ENCODE measurements at places on chromosomes 4 and X.

DNA sequence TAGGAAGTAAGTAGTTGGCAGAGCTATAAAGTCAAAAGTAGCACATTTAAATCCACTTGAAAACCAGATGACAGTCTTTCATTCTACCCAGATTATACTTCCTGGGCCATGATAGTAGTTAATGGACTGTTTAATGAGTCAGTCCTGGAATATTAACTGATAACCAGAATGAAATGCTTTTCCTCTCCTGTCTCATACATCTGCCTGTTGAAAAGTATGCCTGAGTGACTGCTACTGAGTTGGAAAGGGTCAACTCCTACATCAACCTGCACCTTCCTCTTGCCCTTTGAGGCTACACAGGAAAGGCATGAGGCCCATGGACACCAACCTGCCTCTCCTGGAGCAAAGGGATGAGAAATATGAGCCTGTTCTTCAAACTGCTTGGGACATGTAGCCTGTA is 36.0 kb upstream of the COX7B2 start:
- no peak for DNase-seq

- DNase-seq: no peak
These were observed 49.5 kb downstream of the GPR50 start for GRCh38 chrX:151225843-151226242.

DNA sequence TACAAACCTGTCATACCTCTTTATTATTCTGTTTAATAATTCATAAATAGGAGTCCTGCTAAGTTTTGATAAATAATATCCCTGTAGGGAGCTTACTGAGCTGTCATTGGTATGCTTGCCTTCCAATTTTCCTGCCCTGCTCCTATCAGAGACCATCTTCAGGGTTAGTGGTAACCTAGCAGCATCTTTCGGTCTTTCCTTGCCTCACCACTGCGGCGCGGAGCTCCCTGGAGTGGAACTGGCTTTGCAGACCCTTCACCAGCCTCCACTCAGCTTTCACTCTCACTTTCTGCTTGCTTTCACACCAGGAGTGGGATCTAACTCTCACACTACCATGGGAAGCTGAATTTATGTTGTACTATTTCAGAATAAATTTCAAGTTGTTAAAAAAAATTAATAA is 481.7 kb upstream of the ATOH1 start:
- DNase-seq: no peak

- no peak for DNase-seq
These were observed 2.7 kb downstream of the DOCK11 start for GRCh38 chrX:118498351-118498750.

GRCh38 chr4:7138223-7139166 is 53.8 kb upstream of the SORCS2 start:
- no peak for DNase-seq

DNA sequence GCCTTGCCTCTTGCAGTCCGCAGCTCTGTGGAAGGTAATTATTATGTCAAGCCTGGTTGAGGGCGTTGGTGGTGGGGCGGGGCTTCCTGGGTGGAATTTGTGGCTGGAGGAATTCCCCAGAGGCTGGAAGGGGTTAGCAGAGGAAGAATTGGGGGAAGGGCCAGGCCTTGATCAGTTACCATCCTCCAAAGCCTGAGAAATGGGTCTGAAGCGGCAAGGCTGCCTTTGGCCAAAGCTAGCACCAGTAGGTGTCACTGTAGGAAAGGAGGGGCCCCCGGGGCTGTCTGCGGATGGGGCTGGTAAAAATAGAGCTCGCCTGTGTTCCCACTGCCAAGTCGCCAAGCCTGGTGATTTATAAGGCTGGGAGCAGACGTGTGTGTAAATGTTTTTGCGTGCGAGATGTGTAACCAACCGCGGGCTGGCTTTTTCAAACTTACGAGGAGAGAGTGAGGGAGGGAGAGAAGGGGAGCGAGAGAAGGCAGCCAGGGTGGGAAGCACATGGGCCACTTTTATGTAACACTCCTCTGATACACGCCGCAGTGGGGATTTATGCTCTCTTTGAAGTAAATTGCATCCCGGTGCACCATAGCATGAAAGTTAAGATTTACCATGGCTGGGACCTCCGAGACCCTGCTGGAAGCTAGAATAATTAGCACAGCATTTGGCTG is 367.0 kb downstream of the BCOR start:
- no peak for DNase-seq

DNA sequence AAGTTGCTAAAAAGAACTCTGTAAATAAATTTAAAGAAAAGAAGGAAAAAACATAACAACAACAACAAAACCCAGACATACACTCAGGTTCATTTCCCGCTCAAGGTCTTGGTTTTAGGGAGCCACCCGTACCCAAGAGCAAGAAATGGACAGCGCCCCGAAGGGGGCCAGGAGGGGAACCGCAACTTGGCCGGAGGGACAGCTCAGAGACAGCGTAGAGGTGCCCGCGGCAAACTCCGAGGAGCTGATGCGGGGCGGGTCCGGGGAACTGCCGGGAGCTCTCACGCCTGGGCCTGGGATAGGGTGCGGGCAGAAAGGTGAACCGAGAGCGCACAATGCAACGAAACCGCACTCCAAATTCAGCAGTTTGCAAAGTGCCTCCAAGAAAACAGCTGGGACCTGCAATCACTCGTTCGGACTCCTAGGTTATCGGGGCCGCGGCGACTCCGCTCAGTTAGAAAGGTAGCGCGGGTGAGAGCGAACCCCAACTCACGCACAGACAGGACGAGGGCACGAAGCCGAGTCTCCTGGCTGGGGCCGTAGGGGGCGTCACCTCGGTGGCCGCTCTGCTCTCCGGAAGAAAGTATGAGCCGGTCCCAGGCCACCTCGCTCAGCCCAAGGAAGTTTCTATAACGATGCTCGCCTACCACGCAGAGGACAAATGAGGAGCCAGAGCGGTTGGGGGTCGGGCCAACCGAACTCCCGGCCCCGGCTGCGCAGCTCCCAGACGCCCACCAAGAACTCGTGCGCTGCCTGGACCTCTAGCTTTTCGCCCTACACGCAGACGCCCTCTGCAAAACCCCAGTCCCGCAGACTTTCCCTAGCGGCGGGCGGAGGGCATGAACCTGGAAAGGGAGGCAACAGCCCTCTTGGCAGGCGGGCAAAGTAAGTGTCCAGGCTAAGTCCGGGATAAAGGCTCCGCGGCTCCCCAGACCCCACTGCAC is 1.4 kb downstream of the NDNF start:
- DNase-seq: no peak

DNA sequence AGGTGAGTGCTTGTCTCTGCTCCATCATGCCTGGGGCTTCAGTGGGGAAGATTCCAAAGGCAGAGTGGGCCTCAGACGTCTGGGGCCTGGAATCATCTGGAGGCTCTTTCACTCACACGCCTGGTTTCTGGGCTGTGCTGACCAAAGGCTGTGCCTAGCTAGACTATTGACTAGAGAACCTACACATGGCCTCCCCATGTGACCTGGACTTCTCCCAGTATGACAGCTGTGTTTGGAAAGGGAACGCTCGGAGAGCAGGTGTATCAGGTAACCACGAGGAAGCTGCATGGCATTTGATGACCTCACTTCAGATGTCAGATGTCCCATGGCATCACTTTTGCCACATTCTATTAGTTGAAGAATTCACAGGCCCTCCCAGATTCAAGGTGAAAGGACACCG is 51.0 kb downstream of the ADGRL3 start:
- DNase-seq: no peak

DNA sequence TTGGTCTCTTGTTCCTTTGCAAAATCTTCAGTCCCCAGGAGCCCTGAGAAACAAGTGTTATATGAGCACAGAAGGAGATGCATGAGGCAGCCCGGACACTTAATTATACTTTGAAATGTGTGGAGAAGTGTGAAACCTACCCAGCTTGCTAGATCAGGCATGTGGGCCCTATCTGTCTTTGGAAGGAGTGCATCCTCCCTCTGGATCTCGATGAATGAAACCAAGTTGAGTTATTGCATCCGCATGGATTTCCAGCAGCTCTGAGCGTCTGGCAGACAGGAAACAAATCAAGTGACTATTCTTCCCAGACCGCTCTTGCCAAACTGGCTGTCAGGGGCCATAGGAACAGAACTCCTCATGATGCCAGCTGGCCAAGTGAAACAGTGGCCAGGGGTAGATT is 19.6 kb upstream of the SOWAHD start:
- no peak for DNase-seq

GRCh38 chr4:43481526-43481925 is 589.0 kb downstream of the GRXCR1 start:
- no peak for DNase-seq

GRCh38 chr4:185213877-185214276 is 4.5 kb downstream of the SNX25 start:
- DNase-seq: no peak

DNA sequence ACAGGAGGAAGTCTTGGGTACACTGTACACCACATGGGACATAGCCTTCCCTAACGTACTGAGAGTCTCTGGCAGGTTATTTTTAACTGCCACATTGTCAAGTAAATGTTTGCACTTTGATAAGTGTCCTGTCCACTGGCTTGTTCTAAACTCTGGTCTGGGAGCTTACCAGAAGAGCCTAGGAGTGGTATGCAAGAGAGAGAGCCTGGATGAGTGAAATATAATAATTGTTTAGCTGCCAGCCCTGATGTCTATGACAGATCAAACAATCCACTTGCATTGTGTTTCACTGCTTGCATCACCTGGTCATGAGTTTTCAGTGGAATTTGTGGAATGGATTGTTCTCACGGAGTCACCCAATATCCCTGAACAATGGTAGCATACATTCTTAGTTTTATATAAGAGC is 91.6 kb downstream of the SHROOM3 start:
- DNase-seq: no peak

DNA sequence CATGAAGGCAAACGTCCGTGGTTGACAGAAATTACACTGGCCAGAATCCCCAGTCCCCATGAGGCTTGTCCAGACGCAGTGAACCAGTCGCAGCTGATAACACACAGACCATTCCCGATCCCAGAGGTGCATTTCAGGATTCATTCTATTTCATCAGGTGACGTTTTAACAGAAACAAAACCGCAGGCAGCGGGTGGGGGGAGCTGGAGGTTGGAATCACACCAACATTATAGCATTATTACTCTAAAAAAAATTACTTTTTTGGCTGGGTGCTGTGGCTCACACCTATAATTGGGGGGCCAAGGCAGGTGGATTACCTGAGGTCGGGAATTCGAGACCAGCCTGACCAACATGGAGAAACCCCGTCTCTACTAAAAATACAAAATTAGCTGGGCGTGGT is 25.2 kb downstream of the NOP14 start:
- DNase-seq: no peak

GRCh38 chrX:150502979-150503897 is 65.2 kb upstream of the MTM1 start:
- DNase-seq: no peak

GRCh38 chr4:19739101-19739651 is 512.5 kb upstream of the SLIT2 start:
- no peak for DNase-seq

DNA sequence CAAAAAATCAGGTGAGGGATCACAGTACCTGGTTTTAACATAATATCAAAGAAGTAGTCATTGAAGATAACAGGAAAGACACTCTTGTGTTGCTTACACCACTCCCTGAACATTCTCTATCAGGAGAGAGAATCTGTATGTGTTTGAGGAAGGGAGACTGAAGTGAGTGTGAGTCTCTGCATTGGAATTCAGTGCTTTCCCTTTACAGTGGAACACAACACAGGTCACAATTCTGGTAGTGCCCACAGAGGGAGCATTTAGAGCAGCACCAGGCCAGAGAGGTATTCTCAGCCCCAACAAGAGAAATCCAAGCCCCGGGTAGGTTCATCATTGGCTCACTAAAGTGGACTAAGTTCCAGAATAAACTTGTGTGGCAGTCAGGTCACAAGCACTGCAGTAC is 64.7 kb upstream of the UBQLN2 start:
- no peak for DNase-seq

- no peak for DNase-seq
These were observed 26.3 kb upstream of the TMEM131L start for GRCh38 chr4:153439831-153440230.
